ENCODE measurements at places on chromosomes 7 and 10.

DNA sequence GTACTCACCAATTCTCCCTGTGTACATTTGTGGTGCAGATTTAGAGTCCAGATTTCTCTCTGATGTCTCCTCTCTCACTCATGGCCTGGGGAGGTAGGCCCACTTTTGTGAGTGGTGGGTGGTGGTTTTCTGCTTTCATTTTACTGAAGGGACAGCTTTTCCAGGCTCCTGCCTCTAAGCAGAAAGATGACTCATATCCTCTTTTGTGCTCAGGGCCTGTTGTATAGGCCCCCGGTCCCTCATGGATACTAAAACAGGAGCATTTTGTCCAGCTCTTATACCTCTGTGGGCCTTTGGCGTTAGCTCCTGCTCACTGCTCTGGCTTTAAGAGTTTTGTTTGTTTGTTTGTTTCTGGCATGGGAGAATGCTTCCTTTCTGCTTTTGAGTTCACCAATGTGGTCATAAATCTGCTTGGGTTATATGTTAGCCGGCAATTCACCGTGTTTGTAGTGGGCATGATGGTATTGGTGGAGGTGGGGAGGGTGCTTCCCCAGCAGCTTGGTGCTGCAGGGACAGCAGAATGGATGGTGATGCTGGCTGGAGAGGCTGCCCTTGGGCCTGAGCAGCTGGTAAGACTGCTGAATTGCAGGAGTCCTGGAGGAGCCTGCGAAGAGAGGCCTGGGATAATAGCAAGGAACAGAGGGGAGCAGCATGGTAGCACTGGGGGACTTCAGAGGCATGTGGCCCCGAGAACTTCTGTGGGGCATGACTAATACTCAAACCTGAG lies 468.7 kb downstream of the RPS24 start:
- DNase-seq = no peak

GRCh38 chr10:47376522-47377220 lies 7.4 kb downstream of the ZNF488 start:
- no peak for DNase-seq

DNA sequence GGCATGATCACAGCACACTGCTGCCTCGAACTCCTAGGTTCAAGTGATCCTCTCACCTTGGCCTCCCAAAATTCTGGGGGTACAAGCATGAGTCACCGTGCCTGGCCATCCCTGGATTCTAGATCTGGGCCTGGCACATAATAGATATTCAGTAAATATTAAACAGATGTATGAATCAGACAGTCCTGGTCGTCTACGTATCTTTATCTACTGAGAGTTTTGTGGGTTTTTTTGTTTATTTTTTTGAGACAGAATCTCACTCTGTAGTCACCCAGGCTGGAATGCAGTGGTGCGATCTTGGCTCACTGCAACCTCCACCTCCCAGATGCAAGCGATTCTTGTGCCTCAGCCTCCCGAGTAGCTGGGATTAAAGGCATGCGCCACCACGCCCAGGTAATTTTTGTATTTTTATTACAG lies 24.3 kb upstream of the ITGB1 start:
- DNase-seq = no peak

GRCh38 chr10:7484456-7485243 lies 73.8 kb upstream of the SFMBT2 start:
- DNase-seq = no peak

GRCh38 chr7:81330108-81330507 lies 411.3 kb upstream of the SEMA3C start:
- no peak for DNase-seq

DNA sequence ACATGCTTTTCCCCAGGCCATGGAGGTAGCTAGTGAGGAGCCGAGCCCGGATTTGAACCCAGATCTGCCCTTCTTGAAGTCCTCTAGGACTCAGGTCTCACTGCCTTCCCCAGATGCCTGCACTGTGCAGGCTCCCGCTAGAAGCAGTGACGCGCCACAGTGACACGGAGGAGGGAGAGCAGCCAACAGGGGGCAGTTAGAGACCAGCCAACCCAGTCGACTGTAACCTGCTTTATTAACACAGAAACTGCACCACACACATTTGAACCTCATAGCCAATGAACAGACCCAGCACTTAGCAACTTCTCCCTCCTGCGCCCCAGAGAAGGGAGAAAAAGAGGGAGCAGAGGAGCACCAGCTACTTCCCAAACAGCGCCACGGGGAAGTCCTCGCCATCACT lies 27.4 kb downstream of the PILRA start:
- DNase-seq = peak; percentile 12
